ENCODE measurements at places on chromosomes 2 and 18. TPM values are rescaled to one million over a fixed set of nuclear protein-coding genes. Genes with fewer than 3 reads are reported as not detected.

- no peak for DNase-seq
Measured at GRCh38 chr2:152552888-152553287, 164.4 kb downstream of the PRPF40A start.

DNA sequence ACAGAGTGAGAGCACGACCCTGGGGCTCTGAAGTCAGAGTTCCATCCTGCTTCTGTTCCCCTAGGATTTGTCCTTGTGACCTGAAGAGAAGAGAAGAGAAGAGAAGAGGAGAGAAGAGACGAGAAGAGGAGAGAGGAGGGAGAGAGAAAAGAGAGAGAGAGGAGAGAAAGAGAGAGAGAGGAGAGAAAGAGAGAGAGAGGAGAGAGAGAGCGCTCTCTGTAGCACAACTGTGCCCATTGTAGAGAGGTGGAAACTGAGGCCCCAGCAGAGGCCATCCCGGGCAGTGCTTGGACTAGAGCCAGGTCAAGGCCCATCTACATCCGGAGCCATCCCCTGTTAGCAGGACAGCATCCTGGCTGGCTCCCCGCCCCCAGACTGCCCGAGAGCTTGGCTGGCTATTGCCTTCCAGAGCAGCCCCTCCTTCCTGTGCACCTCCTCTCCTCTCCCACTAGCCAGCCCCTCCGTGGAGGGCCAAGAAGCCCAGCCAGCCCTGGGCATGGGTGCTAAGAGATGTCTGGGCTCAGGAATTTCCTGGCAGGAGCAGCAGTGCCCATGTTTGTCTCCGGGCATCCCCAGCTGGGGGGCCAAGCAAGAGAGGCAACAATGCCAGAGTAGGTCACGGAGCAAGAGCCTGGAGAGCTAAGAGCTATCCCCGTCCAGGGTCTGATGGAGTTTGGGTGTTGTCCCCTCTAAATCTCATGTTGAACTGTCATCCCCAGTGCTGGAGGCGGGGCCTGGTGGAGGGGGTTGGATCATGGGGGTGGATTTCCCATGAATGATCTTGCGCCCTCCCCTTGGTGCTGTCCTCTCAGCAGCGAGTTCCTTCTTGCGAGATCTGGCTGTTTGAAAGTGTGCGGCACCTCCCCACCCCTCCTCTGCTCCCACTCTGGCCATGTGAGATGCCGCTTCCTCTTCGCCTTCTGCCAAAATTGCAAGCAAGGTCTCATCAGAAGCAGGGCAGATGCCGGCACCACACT lies 18.2 kb upstream of the GPR55 start:
- DNase-seq, result no peak

GRCh38 chr2:180364719-180365118 lies 357.6 kb upstream of the CWC22 start:
- DNase-seq, result no peak

DNA sequence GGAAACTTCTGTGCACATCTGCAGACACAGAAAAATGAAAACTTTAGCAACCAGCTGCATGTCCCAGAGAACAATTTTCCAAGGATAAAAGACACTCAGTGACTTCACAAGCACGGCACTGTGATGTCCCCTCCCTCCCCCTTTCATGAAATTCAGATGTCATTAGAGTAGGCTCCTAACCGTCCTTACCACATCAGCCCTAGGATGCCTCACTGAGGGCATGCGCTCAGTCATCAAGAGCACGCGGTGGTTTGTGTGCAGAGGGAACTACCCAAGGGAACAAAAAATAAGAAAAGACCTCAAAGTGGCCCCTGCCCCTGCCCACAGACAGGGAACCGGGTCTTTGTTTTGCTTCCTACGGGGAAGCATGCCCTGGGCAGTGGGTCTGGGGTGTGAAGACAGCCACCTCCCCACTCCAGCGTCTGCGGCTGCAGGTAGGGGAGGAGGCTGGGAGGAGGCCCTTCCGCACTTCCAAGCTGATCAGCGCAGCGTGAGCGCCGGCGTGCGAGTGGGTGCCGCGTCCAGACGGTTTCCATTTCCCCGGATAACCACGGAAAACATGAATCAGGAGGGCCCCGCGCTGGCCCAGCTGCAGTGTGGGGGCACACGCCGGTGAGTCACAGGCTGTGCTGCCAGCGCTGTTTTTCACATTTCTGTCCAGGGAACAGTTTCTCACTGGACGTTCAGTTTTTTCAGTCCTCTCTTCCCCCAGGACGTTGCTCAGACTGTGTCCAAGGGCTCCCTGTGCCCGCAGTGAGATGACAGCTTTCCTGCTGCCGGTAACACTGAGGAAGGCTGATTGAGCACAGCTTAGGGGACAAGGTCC lies 70.6 kb downstream of the COPS8 start:
- DNase-seq, result no peak

DNA sequence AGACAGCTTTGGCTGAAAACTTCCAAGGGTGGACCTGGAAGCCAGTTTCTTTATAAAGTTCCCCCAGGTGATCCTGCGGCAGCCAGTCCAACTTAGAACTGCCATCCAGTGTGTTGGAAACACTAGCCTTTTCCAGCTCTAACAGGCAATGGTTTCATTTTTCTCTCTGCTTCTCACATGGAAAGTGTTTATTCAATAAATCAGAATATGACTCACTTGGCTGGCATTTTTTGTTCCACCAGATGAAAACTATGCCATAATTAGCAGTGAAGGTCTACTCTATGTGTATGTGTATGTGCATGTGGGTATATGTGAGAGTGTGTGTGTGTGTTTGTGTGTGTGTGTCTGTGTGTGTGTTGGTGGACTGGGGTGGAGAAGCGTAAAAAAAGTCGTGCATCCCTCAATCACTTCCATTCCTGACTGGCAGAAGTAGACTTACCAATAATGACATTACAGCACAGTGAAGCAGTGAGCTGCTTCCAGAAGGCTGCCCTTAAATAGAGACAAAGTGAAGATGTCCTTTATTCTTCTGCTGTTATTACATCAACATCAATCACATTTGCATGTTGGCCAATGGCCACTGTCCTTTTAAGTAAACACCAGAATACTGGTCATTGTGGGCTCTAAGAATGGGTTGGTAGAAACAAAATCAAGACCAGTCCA lies 90.9 kb upstream of the SETBP1 start:
- DNase-seq, result peak; percentile 37

- no peak for DNase-seq
Measured at GRCh38 chr2:38243186-38243880, 133.7 kb downstream of the ATL2 start.

DNA sequence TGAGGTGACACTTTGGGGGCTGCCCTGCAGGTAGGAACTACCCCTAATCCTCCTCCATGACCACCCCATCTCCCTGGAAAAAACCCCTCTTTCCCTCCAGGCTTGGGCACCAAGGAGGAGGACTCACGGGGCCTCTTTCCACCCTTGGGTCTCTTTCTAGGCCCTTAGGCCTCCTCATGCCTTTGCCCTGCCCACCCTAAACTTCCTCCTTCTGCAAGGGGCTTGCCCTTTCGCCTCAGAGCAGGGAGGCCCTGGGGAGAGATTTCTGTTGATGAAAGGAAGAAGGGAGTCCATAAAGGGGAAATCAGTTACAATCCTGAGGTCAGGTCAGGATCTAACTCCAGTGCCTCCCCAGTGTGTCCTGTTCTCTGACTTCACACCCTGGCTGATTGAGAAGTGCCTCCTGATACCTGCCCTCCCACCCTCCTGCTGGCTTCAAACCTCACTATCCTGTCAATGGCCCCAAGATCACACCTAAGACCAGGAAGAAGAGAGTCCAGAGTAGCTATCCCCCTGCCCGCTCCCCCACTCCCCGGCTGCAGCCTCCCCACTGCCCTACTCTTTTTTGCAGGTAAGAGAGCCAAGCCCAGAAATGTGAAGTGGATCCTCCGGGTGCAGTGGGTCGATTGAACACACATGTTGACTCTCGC lies 16.7 kb upstream of the TNS1 start:
- DNase-seq, result no peak

DNA sequence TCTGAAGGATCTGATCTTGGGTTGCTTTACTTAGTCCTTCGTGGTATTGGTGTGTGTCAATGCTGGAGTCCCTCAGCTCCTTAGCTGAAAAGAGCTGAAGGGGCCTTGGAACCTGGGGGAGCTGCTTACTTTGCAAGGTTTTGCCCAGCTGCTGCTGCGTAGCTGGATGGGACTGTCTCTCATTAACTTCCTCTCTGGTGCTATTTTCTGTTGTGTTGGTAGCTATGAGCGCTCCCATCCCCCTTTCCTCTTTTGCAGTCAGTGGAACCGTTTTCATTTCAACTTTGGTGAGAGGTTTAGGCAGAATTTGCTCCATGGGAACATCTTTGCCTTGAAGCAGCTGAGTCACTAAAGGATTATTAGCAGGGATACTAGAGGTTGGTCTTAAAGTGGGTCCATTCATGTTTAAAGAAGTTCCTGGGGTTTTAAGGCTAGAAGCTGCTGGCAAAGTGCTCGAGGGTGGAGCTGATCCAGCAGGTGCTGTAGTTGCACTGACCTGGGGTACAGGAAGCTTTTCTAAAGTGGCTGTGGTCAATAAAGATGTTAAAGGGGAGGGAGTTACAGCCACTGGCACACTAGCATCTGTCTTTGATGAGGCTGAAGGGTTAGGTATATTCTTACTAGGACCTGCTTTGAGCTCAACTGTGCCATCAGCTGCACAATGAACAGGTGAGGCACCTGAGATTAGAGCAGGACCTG lies 69.9 kb upstream of the DTNB start:
- no peak for DNase-seq

DNA sequence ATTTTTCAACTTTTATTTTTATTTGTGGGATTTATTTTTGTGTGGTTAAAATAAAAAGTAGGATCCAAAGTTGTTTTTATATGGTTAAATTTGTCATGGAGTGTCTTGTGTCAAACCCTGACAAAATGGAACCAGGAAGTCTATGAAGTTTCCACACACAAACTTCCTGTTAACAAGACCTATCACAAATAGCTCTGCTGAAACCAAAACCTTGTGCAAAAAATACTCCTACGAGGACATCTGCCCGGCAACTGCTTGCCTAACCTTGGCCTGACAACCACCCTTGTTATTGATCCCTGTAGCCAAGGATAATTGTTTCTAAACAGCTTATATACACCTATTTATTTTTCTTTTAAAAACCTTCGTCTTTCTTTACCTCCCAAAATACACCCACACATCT lies 389.6 kb downstream of the TRIB2 start:
- no peak for DNase-seq

- no peak for DNase-seq
Measured at GRCh38 chr18:23225503-23225902, 90.2 kb downstream of the CABLES1 start.

GRCh38 chr2:47652061-47652690 lies 130.8 kb upstream of the MSH6 start:
- no peak for DNase-seq

DNA sequence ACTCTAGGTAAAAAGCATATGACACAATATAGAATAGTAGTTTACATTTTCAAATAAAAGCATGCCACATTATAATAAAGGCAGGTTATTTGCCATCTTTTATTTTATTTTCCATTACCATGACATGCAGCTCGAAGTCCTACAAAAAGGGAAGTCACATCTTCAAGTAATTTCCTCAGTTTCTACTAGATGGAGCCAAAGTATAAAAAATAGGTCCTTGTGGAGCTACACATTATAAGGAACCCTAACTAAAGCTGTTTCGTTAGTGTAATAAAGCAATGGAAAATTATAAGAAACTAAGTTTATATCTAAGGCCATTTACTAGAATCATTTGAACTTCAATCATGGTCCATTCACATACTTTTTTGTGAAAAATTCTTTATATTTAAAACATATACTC lies 674.5 kb downstream of the KCNJ3 start:
- DNase-seq, result no peak

GRCh38 chr2:2743164-2743571 lies 412.1 kb upstream of the MYT1L start:
- no peak for DNase-seq

DNA sequence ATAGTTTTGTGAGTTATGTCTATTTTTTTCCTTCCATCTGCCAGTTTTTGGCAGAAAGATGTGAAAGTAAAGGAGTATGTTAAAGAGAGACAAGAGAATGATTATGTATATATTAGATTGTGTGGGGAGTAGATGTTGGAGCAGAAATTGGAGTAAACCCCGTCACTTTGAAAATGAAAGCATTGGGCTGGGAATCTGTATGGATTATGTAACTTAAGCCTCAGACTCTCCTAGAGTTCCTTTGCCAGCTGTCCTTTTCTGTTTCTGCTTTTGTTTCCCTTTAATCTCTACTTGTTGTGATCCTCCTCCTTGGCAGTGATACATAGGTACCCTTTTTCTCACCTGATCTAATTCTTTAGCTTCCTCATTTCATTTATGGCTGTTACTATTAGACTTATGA lies 19.2 kb downstream of the CCDC138 start:
- no peak for DNase-seq

- DNase-seq, result no peak
Measured at GRCh38 chr18:31684279-31685096, at the start of gene B4GALT6. B4GALT6 (minus strand) TSS chr18:31684581; CDS start chr18:31684426, 155 bp downstream.

DNA sequence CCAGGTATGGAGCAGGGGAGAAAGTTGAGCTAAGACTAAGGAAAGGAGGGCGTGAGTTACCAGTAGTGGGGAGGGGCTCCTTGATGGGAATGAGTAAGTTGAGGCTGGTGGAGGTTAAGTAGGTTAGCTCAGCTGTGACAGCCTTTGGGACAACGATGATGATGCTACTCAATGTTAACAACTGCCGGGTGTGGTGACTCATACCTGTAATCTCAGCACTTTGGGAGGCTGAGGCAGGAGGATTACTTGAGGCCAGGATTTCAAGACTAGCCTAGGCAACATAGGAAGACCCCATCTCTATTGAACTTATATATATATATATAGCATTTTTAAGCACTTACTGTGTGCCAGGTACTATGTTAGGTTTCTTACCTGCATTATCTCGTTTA lies 48.4 kb downstream of the HK2 start:
- DNase-seq, result no peak

- no peak for DNase-seq
Measured at GRCh38 chr18:48575658-48576456, 37.0 kb downstream of the CTIF start.

DNA sequence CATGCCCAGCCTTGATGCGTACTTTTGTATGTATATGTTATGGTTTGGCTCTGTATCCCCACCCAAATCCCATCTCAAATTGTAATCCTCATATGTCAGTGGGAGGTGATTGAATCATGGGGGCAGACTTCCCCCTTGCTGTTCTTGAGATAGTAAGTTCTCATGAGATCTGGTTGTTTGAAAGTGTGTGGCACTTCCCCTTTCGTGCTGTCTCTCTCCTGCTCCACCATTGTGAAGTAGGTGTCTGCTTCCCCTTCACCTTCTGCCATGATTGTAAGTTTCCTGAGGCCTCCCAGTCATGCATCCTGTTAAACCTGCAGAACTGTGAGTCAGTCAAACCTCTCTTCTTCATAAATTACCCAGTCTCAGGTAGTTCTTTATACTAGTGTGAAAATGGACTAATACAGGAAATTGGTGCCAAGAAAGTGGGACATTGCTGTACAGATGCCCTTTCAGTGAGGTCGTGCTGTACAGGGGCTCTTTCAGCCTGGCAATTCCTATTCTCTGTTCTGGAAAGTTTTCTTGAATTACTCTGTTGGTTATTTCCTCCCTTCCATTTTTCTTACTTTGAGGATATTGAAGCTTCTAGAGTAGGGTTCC lies 38.2 kb downstream of the KCMF1 start:
- no peak for DNase-seq

ERICH2 gene
- not detected for total RNA-seq

SAG gene
- not detected for total RNA-seq

MERTK gene
- 1.4 TPM for total RNA-seq

CHRNG gene
- not detected for total RNA-seq

ZFAND2B gene
- total RNA-seq, result 42.0 TPM

TXNDC2 gene
- total RNA-seq, result not detected

EML6 gene
- total RNA-seq, result not detected

RTP5 gene
- not detected for total RNA-seq
